ENCODE measurements at places on chromosomes 7 and 10.
A peak's percentile ranks its signal among the peaks of the same experiment; 100 is the strongest.

DNA sequence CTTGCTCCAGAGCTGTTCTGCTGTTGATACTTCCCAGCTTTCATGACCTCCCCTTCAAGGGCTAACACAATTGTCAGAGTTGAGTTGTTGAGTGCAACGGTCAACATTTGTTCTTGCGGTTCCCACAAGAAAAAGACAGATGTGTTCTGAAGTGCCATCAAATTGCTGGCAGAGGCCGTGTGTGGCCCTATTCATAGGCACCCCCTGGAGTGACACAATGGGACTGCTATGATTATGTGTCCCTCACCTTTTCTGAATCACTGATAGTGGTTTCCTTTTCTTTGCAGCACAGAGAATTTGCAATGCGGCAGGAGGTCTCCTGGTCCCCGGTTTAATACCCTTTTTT lies 5.8 kb upstream of the IGFBP1 start:
- DNase-seq: no peak

GRCh38 chr7:110050785-110051184 lies 1040.1 kb upstream of the LRRN3 start:
- DNase-seq: no peak

DNA sequence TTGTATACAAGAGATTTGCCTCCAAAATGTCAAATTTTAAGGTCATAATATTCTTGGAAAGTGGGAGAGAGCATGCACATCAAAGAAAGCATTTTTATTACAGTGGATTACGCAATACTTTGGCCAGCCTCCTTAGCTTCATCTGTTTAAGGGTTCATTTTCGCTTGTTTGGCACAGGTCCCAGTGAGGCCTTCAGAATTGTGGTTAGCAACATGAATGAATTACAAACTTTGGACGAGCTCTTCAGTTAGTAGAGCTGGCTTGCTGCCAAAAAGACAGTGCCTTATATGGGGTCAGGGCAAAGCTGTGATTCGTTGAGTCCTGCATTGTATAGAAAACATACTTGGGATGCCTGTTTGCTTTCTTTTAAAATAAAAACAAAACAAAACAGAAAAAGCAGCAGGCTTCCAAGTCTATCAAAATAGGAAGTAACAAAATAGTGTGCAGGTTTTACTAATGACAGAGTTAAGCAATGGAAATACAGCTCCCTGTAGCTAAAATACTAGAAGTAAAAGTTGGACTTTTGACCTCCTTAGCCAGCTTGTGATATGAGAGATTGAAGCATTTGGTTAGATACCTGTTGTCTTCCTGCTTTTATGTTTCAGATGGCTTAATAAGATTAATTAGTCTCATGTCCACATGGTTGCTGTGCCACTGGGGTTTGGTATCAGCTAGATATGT lies 190.8 kb downstream of the MLLT10 start:
- no peak for DNase-seq

DNA sequence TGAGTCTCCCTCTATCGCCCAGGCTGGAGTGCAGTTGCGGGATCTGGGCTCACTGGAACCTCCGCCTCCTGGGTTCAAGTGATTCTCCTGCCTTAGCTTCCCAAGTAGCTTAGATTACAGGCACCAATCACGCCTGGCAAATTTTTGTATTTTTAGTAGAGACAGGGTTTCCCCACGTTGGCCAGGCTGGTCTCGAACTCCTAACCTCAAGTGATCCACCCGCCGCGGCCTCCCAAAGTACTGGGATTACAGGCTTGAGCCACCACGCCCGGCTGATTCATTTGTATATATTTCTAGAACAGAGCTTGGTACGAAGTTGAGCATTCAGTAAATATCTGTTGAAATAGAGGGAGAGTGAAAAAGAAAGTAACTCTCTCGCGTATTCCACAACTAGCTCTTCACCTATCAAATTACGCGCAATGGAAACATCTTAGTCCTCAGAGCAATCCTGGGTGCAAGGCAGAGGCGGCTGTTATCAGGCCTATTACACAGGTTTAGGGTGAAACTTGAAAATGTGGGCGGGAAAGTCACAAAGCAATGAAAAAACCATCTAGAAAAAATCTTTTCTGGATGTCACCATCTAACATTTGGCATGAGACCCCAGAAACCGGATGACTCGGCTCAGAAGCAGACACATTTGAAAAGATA lies 707 bp upstream of the GHITM start:
- DNase-seq: no peak

GRCh38 chr10:88409824-88410223 lies 173.3 kb downstream of the RNLS start:
- DNase-seq: no peak

DNA sequence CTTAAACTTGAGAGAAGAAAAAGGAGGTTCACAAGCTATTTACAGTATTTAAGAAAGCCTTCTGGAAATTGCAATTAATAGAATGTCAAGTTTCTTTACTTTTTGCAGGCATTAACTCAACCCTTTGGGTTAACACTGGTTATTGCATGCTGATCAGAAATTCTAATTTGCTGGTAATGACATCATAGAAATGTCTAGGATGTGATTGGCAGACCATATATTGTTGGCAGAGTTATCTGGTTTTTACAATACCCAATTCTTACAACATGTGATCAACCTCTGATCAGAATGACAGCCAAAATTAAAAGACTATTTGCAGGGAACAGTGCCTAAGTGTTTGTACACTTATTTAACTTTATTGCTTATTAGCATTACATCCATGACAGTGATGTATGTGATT lies 1.6 kb upstream of the CASD1 start:
- DNase-seq: no peak

DNA sequence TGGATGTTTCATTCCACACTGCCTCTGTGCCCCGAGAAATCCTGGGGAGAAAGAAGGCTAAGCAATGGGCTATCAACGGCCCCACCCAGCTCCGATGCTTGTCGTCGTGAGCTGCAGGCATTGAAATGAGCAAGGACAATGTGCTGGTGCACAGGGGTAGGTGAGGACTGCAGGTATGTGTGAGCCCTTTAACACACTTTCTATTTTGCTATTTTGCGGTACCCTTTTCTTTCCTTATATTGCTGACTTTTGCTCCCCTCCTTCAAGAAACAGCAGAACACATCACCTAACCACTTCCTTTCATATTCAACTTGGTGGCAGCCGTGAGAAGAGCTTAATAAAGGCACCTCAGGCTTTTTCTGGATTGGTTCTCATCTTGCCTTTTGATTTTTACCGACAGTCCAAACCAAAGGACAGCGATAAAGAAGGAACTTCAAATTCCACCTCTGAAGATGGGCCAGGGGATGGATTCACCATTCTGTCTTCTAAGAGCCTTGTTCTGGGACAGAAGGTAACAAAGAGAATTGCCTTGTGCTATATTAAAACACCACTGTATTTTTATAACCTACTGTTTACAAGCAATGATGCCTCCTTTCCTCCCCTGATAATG lies 39.2 kb downstream of the AIFM2 start:
- no peak for DNase-seq

- DNase-seq: no peak
These were observed 1.5 kb downstream of the GIMAP8 start for GRCh38 chr7:150451833-150452461.

DNA sequence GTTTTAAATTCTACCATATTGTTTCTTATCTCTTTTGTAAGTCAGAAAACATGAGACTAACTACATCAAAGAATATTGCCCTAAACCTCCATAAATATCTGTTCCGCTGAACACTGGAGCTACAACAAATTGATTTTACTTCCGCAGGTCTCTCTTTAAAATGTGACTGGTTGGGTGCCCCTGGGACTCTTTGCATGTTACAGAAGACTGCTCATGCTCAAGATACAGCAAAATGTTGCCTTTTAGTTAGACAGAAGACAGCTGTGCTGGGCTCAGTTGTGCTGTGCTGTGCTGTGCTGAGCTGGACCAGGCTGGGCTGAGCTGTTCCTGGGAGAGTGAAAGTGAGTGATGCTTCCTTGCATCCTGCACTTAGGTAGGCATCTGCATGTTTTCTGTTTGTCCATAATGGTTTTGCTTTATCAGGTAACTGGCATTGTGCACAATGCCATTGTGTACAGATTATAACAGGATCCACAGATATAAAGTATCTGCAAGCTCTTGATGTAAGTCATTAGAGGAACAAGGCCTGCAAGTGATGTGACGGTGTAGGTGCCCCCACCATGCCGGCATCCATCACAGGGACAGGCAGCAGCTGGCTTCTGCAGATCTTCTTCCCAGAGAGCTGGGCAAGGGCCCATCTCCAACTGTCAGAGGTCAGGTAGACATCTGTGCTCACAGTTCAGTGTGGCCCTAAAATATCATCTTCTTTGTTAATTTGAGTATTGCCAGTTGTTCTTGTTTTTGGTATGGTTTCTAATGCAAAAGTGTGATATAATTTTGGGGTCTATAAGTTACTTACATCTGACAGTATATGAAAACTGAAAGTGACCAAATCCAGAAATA lies 972.5 kb upstream of the CELF2 start:
- DNase-seq: no peak

DNA sequence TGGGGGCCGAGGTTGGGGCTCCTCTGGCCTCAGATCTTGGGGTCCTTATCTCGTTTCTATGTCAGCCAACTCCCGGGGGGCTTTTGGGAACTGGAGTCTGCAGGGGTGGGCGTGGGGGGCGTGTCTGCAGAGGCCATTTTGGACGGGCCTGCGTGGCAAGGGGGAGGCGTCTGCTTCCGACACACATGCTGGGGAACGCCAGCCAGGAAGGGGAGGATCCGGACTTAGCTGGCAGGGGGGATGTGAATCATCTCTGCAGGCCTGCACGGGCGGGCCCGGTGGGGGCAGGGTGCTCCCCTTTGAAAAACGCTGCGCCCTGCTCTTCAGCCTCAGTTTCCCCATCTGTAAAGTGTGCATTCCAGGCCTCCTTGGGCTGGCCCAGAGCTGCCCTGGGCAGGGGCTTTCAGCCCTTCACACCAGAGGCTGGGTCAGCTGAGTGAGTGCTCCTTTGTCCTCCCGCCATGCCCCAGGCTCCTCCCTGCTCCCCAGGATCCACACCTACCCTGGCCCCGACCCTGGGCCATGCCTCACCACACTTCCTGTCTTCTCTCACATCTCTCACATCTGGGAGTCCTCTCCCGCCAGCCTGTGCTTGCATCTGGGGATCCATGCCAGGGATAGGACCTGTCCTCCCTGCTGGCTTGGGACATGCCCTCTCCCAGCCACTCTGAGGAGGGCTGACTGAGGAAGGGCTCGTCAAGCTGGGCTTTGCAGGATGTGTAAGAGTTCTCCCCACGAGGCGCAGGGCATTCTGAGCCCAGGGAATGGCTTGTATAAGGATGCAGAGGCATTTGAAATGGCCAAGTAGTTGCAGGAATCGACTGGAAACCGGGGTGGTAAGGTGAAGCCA lies 172.6 kb upstream of the TNRC18 start:
- DNase-seq: peak; percentile 49

- no peak for DNase-seq
These were observed 174.8 kb downstream of the FOXP2 start for GRCh38 chr7:114589436-114589835.

GRCh38 chr10:124232686-124233545 lies 139.5 kb upstream of the CHST15 start:
- DNase-seq: no peak

- DNase-seq: no peak
These were observed 185.7 kb downstream of the KIAA1217 start for GRCh38 chr10:24394461-24395190.

GRCh38 chr7:156612930-156613329 lies 27.6 kb upstream of the RNF32 start:
- peak; percentile 38 for DNase-seq

DNA sequence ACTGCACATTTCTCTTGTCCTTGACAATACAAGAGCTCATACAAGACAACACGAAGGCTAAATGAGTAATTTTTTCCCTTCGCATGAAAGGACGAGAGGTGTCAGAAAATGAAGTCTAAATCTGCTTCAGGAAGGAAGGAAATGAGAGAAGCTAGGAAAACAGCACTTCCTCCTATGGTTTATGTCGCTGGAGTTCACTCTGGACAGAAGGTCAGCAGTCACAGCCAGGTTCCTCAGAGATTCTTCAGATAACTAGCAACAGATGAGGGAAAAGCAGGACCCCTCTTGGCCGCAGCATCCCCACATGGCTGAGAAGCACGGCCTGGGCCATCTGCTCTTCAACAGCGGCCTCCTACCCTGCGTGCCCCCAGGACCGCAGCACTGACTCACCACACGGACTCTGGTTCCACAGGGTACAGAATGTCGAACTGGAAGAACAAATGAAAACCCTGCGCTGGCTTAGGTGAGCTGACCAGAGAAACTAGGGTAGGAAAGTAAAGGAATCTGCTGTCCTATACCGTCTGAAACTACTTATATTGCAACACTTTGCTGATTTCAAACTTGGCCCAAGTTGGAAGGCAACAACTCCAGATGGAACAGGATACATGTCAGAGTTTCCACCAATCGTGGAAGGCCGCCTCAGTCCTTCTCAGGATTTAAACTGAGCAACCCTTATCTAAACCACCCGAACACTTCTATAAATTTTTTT lies 26.3 kb downstream of the DNMBP start:
- DNase-seq: no peak

- DNase-seq: no peak
These were observed 92.8 kb downstream of the LCOR start for GRCh38 chr10:96924861-96925260.

All from stimulated activated CD8-positive, alpha-beta memory T cell treated with anti-CD3 and anti-CD28 coated beads, Interleukin-2, amount 100 ng/mL, for 1 hour (primary cell).